Upper lobe of left lung (tissue), 6 donors: ENCODE measurements at places on chromosomes 16 and 17.
A peak's percentile ranks its signal among the peaks of the same experiment; 100 is the strongest.

DNA sequence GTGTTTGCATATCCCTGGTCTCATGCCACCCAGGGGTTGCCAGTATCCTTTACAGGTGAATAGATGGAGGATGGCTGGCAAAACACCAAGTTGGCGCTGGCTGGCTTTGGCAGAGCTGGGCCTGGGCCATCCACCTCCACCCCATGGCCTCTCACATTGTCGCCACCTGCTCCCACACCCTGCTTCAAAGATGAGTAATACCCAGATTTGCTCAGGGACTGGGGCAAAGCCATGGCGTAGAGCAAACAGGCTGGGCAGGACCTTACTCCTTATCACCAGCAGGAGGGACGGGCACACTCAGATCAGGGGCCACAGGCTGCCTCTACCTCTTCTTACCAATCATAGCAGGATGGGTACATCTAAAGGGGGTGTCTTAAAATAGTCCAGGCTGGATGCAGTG is 24.3 kb downstream of the PLA2G10 start:
- peak; percentile 23 for DNase-seq

GRCh38 chr16:76879420-76879819 is 311.6 kb upstream of the MON1B start:
- DNase-seq, result no peak

DNA sequence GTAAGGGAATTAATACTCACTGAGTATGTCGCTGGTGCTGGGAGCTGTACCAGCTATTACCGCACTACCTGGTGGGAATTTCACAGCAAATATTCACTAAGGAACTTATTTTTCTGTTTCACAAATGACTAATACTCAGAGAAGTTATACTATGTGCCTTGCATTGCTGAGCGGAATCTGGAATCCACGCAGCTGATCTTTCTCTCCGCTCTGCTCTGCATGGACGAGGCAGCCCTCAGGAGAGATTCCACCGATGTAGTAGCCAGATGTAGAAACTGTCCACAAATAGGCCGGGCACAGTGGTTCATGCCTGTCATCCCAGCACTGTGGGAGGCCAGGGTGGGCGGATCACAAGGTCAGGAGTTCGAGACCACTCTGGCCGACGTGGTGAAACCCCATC is 17.1 kb downstream of the NME3 start:
- no peak for DNase-seq

DNA sequence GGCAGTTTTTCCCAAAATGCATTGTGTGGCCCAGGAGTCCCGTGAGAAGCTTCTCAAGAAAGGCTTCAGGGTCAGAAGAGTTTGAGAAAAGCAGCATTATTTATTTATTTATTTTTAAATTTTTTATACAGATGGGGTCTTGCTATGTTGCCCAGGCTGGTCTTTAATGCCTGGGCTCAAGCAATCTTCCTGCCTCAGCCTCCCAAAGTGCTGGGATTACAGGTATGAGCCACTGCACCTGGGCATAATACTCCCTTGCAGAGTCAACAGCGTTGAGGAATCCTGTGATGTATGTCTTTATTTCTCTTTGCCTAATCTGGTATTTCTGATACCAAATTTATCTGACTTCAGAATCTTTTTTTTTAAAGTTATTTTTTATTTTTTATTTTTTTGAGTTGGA is 15.2 kb downstream of the LAT start:
- DNase-seq, result no peak

GRCh38 chr17:5122586-5123342 is 6.9 kb downstream of the USP6 start:
- DNase-seq, result peak; percentile 88

DNA sequence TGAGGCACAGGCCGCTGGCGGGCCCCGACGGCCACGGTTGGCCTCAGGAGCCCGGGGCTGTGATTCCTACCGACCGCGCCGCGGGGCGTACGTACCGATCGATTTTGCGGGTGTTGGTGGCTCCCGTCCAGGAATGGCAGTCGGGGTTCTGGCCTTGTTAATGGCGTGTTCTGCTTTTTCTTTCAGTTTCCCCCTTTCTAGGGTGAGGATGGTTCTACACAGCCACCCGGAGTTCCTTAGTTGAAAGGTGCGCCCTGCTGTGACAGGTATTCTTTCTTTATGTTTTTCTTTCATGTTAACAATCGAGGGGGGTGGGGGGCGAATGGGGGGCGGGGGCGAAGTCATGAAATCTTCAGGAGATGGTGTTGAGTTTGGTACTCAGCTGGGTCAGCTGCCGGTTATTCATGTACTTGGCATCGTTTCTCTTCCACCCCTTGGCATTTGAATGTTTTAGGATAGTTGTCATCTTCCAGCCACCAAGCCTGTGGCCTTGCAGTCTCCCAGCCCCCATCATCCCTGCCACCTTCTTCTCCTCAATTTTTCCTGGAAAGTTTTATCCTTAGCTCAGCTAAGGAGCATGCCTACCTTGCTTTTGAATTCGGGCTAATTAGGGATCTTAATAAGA is 802 bp downstream of the CYLD start:
- DNase-seq, result peak; percentile 27

DNA sequence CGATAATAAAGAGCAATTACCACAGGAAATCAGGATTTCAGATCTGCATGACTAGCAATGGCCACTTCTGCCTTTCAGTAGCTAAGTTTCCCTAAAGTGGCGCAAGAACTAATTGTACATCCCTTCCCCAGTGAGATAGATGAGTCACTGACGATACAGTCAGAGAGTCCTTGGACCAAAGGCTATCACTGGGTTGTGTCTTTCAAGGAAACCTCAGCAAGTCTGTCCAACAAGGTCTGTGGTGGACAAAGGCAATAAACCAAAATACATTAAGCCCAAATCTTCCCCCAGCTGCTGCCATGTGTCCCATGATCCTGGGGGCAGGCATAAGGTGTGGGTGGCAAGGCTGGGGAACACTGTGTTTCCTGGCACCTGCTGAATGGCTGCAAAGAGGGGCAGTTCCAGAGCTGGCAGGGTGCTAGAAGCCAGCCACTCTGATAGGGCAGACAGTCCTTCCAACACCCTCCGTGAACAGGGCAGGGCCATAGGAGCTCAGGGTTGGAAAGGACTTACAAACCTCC is 20.5 kb upstream of the MTMR4 start:
- no peak for DNase-seq

- peak; percentile 94 for DNase-seq
Observed at GRCh38 chr16:85137323-85138072, 25.2 kb upstream of the CIBAR2 start.

GRCh38 chr17:63276821-63277220 is 169.3 kb downstream of the CYB561 start:
- DNase-seq, result no peak

GRCh38 chr16:2835638-2836493 is 5.8 kb downstream of the ZG16B start:
- no peak for DNase-seq

DNA sequence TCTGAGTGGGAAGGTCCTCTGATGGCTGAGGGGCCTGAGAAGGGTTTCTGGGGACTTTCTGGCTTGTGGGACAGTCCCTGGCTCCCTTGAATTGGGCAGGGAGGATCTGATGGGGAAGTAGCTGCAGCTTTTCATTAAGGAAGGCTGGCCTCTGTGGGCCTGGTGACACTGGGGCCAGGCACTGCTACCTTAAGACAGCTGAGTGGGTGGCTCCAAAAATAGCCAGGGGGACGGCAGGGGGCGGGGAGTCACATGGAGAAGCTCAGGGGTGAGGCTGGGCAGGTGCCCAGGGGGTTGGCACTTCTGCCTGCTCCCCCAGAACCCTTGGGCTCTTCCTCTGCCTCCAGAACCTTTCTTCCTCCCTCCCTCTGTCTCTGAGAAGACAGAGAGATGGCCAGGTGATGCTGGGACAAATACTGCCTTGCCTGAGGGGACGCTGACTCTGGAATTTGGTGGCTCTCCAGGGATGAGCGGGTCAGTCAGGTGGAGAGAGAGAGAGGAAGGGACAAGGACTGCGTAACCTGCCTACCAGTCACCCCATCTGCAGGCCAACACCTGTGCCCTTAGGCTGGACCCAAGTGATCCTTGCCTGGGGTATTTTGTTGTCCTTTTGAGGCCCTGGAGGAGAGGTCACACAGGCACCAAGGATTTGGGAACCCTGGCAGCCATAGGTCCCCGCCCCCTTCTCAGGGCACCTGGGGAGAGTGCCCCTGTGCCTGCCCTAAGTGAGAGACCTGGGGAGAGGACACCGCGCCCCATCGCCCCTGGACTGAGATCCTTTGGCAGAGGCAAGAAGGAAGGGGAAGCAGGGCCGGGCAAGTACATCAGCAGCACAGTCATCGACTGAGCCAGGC is 1.7 kb upstream of the SGCA start:
- no peak for DNase-seq

DNA sequence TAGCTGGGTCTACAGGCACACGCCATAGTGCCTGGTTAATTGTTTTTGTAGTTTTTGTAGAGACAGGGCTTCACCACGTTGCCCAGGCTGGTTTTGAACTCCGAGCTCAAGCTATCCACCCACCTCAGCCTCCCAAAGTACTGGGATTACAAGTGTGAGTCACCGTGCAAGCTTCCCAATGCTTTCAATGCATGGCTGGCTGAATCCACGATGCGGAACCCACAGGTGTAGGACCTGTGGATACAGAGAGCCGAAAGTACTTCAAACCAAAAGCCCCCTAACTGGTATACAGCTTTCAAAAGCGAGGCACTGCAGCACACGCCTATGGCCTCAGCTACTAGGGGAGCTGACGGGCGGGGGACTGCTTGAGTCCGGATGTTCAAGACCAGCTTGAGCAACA is 44.8 kb downstream of the METTL16 start:
- DNase-seq, result no peak

DNA sequence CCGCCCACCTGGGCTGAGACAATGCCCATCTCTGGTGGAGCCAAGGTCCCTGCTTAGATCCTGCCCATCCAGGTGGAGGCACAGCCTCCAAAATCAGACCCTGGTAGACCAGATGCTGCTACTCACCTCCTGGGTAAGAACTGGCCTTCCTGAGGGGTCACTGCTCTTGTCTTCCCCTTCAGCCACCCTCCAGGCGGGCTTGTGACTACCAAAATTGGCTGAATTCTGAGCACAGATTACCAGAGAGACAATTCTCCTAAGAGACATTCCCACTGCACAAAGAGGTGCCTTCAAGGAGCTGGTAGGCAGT is 10.9 kb downstream of the MMP2 start:
- DNase-seq, result no peak

GRCh38 chr16:81625544-81626153 is 153.4 kb upstream of the PLCG2 start:
- DNase-seq, result peak; percentile 75

DNA sequence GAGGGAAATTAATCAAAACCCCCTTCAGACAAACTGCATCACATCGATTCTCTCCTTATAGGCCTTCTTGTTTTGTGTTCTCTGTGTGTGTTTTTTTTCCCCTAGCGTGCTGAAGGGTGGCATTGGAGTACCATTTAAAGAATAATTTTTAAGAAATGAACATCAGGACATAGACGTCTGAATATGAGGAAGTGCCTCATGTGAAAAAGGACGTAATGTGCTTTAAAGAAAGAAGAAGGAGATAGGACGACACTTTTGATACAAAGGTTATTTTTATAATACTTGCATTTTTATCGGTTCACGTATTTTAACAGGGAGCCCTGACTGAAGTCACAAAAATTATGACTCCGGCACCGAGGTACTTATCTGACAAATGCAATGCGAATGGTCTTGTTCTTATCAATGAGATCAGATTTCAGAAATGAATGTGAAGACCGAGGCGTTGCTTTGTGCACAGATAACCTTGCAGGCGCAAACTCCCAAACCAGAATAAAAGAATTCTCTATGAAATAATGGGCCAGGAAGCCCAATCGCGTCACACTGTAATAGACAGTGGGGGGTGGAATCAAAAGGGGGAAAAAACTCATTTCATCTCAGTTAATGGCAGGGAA is 606.3 kb downstream of the MAF start:
- DNase-seq, result no peak

- no peak for DNase-seq
Observed at GRCh38 chr16:8861563-8862308, 7.1 kb downstream of the CARHSP1 start.

DNA sequence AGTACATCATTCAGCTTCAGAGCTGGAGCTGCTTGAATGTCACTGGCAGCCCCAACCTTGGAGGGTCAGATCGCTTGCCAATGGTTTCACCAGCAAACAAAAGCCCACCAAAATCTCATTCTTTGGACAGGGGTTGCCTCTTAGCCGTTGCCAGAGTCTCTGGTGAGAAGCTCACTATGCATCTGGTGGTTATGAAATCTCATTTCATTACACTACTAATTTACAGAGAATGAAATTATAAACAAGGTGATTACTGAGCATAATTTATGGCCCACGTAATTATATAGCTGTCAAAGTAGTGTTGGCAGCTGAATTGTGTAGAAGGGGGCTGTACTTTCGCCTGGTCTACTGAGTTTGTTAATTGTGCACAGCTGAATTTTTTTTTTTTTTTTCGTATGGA is 688.9 kb upstream of the KIF2B start:
- no peak for DNase-seq

- no peak for DNase-seq
Observed at GRCh38 chr16:61014869-61015268, 1021.4 kb downstream of the CDH8 start.

- no peak for DNase-seq
Observed at GRCh38 chr16:24848065-24848464, 2.3 kb downstream of the SLC5A11 start.

DNA sequence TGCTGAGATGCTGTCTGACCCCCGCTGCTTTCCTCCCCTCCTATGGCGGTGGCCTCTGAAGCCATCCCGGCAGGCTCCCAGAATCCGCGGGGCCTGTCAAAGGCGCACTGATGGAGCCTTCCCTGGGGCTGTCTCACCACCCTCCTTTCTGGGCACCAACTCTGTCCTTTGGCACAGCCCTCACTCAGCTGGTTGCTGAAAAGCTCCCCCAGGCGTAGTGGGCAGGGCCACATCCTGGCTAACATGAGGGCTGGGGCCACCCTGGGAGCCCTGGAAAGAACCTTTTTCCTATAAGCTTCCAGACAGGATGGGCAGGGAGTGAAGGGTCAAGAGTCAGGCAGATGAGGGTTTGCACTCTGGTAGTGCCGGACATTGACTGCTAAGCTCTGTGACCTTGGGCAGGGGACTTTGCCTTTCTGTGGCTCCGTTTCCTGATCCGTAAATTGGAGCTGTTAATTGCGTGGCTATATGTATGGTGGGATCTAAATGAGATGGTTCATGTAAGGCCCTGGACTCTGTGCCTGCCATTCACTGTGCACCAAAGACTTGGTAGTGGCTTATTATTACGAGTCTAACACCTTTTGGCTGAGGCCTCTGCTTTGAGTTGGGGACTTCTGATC is 27.6 kb upstream of the LASP1NB start:
- no peak for DNase-seq

GRCh38 chr16:75534560-75535205 is 1.2 kb downstream of the CHST5 start:
- no peak for DNase-seq

GRCh38 chr16:8928467-8928957 is 35.2 kb downstream of the USP7 start:
- DNase-seq, result no peak

- DNase-seq, result no peak
Observed at GRCh38 chr16:70723740-70724145, 37.9 kb upstream of the MTSS2 start.

GRCh38 chr16:5776876-5777275 is 679.3 kb upstream of the EEF2KMT start:
- DNase-seq, result no peak
